Spinal cord (tissue), 10 donors: ENCODE measurements at places on chromosomes 5 and 9. TPM values are rescaled to one million over a fixed set of nuclear protein-coding genes. Genes with fewer than 3 reads are reported as not detected.

The C7 gene
- 8.9 TPM for polyA plus RNA-seq

The IFNA13 gene
- not detected for polyA plus RNA-seq

GRCh38 chr9:108751369-108751768, 104.4 kb downstream of the ACTL7B start:
- no peak for DNase-seq

DNA sequence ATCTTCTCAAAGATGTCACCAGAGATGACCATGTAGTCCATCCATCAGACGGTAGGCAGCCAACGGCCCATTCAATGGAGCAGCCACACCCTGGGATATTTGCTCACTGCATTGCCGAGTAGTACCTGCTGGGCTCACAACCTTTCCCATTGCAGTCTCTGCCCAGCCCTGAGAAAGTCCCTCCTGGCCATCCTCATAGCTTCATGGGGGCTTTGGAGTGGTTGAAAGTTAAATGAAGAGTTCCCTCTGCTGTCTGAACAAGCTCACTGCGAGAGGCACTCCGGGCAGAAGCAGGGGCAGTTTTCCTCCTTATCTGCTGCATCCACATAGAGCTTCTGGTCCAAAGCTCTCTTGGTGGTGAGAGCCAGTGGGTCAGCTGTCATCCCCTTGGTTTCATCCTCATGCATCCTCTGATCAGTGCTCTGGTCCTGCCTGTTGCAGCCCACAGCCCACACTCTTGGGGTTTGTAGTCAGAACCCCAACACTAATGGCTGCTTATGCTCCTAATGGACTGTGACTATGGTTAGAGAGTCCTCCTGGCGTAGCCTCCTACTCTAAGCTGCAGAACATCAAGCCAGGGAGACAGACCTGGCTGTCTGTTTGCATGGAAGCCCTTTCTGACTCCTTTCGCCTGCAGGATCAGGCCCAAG, 23.3 kb downstream of the TNFSF8 start:
- DNase-seq: no peak

- DNase-seq: no peak
Measured at GRCh38 chr9:107363516-107364152, 80.6 kb downstream of the RAD23B start.
